ENCODE measurements at places on chromosomes 3 and 15.

DNA sequence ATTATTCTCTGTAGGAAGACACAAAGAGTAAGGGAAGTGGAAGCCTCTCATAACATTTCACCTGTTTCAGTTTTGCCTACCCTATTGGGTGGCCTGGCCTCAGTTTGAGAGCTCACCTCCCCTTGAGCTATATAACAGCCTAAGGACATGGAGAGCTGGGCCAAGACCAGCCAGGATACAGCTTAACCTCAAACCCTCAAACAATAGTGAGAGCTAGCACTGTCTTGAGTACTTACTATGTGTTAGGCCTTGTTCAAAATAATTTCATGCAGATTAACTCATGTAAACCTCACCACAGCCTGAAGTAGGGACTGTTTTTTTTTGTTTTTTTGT is 15.0 kb upstream of the TBL1XR1 start:
- DNase-seq, result no peak

DNA sequence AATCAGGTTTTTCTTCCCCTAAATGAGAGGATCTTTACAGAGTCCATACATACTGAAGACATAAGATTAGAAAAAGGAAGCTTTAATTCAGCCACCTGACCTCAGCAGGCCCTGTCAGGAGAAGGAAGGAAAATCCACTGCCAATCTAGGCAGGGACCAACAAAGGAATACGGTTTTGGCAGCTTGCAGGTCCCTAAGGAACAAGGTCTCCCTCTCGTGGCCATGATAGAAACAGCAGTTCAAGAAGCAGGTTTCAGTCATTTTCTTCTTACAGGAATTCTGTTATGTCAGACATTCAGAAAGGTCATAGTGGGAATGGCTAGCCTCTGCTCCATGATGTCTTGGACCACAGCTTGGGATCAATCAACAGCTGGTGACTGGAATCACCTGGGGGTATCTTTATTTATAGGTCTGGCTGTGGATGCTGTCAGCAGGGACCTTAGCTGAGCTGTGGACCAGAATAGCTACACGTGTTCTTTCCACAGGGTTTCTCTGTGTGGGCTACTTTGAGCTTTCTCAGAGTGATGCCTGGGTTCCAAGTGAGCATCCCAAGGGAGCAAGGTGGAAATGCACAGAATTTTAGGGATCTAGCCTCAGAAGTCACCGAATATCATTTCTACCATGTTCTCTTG is 9.4 kb upstream of the CMSS1 start:
- DNase-seq, result peak; percentile 52

DNA sequence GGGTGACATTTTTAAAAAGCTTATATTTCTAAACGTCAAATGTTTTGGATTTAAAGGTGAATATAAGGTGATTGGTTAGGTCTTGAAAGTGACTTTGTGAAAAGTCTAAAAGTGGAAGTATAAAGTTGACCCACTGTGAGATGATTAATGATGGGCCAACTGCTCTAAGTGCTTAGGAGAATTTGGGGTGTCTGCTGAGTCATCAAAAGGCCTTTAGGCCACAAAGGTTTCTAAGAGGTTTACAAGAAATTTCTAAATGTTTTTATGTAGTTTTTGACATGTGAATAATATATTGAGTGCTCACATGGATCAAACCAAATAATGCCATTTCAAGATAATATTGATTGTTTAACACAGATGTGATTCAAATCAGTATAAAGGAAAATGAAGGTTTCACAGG is 39.2 kb upstream of the SLC2A2 start:
- DNase-seq, result no peak

GRCh38 chr15:57549935-57550334 is 41.8 kb upstream of the MYZAP start:
- DNase-seq, result no peak

GRCh38 chr15:100720406-100720967 is 118.1 kb downstream of the ASB7 start:
- no peak for DNase-seq

- DNase-seq, result no peak
These were observed 49.3 kb downstream of the UACA start for GRCh38 chr15:70714015-70714414.

DNA sequence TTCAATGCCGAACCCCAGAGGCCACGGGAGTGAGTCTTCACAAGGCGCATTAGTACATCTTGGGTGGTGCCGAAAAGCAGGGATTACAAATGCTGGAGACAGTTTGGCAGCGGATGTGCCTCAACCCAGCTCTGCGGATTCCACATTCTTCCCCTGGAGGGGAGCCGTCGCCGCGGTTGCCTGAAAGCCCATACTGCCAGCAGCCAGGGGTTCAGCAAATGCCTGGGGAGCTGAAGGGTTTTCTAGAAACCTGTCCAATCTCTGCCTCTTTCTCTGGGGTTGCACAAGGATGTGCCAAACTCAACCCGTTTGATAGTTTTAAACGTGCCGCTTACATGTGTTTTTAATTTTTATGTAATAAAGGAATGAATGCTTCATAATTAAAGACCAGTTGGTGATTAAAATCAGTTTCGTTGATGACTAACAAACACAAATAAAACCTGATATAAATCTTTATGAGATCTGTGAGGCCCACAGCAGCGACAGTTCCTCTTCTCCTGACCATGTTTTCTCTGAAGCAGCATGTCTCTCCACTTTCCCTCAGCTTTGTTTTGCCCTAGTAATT is 74.6 kb upstream of the LEKR1 start:
- DNase-seq, result no peak

DNA sequence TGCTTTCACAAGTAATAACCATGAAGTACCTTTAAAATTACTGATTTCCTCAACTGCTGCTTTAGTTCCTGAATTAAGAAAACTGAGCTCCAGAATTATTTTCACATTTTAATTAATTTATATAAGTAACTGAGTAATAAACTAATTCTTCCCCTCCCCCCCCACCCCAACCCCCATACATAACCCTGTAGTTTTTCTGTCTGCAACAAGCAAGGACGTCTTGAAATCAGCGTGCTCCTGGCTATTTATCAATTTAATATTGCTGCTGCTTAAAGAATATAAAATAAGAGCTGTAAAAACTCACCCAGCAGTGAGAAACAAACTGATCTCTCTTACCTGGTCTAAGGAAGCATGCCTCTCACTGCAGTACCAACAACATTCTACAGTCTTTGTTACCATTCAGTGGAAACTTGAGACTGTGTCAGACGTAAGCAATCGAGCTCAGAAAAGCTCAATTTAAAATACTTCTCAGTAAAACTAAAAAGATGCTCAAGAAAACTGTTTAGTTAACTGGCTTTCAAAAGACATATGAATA is 121.0 kb downstream of the TFDP2 start:
- DNase-seq, result peak; percentile 38

GRCh38 chr3:127758013-127758412 is 64.3 kb downstream of the MGLL start:
- DNase-seq, result no peak

GRCh38 chr15:88127432-88127790 is 129.1 kb downstream of the NTRK3 start:
- DNase-seq, result no peak

DNA sequence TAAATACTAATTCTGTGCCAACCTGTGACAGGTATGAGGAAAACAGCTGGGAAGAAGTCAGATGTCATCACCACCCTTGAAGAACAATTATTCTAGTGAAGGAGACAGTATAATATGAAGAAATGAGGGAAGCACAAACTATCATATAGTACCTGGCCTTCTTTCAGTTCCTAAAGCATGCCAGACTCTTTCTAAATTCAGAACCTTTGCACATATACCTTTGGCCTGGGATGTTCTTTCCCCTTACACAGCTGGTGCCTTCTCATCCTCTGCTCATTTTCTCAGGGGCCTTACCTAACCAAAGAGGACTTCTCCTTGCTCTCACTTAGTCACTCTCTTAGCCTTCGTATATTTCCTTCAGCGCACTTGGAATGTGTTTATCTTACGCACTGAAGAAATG is 19.0 kb downstream of the ATOSA start:
- DNase-seq, result no peak

All from GM20000 (cell line).